ENCODE measurements at places on chromosomes 11 and 22.

- no peak for DNase-seq
These were observed 657 bp downstream of the ELMOD1 start for GRCh38 chr11:107591378-107592230.

- DNase-seq = no peak
These were observed 476.4 kb downstream of the MIAT start for GRCh38 chr22:27133681-27134314.

- peak; percentile 60 for DNase-seq
These were observed 3.2 kb upstream of the CSDC2 start for GRCh38 chr22:41557401-41558240.

DNA sequence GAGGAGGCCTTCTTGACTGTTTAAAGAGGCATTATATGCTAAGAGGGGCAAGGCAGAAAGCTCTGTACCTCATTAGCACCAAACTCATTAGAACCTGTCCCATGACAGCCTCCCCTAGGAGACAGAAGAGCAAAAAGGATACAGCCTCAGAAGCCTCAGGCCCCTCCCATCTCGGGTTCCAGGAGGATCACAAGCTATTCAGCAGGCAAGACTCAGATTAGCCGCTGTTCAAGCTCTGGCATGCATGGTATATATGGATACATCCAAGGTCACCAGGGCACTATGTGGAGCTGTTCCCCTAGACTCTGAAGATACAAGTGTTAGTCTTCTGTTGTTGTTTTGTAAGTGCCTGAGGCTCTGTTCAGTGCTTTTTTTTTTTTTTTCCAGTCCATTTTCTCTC lies 32.1 kb downstream of the ATXN10 start:
- DNase-seq = no peak

GRCh38 chr11:118623269-118623655 lies 15.8 kb downstream of the PHLDB1 start:
- DNase-seq = no peak

DNA sequence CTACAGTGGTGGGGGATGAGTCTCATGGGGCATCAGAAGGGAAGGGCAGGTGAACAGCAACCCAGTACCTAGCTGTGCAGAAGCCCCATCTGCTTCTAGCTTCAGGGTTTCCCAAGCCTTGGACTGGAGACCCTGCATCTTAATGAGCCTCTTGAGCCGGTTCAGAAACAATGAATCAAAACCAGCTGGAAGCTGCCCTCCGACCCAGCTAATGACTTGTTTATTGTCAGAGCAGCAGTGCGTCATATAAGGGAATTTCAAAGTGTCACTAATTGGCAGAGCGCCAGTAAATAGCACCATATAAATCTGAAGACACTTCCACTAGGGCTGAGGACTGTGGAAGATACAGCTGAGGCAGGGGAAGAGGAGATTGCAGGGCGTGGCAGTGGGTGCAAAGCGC lies 57.5 kb downstream of the RPUSD4 start:
- no peak for DNase-seq

DNA sequence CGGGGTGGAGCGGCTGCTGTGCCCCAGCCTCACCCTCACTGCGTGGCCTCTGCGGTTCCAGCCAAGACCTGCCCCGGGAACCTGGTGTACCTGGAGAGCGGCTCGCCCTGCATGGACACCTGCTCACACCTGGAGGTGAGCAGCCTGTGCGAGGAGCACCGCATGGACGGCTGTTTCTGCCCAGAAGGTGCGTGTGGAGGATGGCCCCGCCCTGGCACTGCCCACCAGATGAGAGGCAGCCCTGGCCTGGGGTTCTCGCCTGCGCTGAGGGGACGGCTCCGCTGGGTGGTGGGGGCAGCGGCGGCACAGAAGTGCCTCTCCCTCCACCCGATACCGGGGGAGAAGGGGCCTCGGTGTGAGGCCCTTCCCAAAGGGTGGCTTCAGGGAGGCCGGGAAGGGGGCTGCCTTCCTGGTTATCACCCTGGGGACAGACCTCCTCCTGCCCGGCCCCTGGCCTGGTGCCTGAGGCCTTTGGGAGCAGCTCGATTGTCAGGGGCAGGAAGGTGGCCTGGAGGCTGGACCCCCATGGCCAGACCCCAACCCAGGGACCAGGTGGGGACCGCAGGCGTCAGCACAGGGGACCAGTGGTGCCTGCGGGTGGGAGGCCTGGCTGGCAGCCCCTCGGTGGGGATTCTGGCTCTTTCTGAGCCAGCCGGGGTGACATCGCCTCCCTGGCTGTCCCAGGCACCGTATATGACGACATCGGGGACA lies 7.1 kb downstream of the MUC2 start:
- DNase-seq = no peak

GRCh38 chr11:30316237-30316636 lies 6.7 kb upstream of the ARL14EP start:
- DNase-seq = no peak

- no peak for DNase-seq
These were observed 23.9 kb upstream of the TMPRSS13 start for GRCh38 chr11:117953024-117953671.

GRCh38 chr11:132186699-132187098 lies 816.3 kb downstream of the NTM start:
- no peak for DNase-seq

GRCh38 chr22:35219012-35219411 lies 38.3 kb upstream of the HMGXB4 start:
- no peak for DNase-seq

- DNase-seq = peak; percentile 61
These were observed 41.4 kb downstream of the PPFIBP2 start for GRCh38 chr11:7555052-7555699.

DNA sequence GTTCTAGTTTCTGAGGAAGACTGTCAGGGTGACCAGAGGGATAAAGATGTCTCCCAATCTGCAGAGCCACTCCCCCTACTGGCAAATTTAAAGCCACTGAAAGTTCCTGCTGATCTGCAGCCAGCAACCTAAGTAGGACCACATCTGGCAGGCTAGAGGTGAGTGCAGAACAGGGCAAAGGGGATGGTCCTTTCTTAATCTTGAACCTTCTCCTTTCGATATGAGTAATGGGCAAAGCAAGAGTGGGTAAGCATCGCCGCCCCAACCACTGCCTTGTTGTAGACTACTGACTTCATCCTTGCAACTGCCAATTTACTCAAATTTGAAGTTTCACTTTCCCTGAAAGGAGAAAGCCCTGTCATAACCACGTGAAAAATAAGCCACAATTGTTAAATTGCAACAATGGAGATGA lies 30.7 kb downstream of the SCUBE2 start:
- no peak for DNase-seq

All from putamen (tissue), 1 donor.